ENCODE measurements at places on chromosomes 2 and 18.

DNA sequence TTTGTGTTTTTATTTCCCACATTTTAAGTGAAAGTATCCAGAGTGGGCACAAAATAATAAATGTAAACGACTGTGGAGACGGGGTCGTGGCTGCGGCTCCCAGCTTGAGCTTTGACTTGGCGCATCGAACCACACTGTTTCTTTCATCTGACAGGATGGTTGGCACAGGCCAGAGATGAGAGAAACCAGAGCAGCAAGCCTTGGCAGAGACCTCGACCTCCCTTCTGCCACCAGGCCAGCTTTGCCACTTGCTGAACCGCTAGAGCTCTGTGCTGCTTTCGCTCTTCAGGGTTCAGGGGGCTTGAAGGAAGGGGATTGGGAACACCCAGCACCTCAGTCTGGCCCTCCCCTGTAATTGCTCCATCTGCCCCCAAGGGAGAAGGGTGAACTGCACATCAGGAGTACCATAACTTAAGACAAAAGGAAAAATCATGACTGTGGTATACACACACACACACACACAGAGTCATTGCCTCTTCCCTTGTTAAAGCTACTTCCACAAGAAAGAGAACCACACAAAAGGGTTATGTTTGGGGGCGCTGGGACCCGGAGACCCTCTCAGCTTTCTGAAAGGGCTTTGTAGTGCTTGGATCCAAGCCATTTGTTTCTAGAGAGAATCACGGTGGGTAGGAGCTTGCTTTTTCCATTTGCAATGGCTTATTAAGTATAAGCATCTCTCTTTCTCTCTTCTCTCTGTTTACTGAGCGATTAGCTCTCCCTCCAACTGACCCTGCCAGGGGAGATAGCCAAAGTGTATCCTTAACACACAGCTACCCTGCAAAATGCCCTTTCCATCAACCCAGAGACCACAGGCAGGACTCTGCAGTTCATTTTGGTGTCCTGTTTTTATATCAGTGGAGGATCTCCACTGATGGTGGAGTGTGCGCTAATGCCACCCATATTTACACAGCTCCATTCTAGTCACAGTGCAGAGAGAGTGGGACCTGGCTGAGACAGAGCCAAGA lies 23.0 kb downstream of the POU3F3 start:
- no peak for DNase-seq

DNA sequence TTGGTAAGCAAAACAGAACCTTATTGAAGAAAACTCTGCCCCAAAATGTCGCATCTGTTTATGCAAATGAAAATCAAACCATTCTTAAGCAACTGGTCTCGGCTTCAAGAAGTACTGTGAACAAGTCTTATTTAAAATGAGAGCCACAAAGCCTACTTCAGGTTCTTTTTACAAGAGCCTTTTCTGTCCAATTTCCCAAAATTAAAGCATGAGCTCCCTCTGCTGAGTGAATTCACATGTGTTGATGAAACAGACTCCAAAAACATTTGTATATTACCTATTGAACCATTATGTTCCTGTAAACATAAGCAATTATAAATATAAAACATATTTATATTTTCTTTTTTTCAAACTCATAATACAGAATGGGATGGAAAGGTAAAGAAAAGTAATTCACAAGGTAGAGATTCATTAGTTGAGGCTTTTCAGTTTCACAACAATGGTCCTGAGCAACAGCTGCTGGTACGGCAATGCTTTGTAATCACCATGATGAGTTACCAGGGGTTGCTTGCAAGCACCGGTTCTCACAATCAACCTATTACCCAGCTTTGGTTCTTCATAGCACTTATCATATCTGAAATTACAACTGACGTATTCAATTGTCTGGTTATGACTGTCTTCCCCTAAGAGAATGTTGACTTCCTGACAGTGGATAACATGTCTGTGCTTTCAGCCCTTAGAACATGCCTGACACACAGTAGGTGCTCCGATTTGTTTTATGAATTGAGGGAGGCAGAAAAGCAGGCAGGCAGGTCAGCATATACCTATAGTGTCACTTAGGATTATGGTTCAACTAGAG lies 108.4 kb upstream of the BZW1 start:
- DNase-seq = peak; percentile 60

GRCh38 chr2:62145478-62146100 lies 50.3 kb upstream of the B3GNT2 start:
- DNase-seq = no peak

GRCh38 chr2:74278176-74278575 lies 65.0 kb downstream of the SLC4A5 start:
- no peak for DNase-seq

DNA sequence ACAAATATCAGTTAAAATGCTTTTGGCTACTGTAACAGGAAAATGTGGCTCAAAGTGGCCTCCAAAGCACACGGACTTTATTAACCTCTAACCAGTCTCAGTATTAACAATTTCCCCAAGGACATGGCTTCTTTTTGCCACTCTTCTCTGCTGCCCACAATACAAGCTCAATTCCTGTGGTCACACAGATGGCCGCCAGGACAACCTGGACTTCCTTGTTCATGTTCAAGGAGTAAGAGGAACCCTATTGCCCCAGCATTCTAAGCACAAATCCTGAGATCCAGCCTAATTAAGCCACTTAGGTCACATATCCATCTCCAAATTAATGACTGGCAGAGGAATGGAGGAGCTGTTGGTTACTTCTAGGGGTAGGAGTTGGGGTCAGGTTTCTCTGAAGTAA lies 38.2 kb downstream of the AOX1 start:
- no peak for DNase-seq

GRCh38 chr2:152504618-152505017 lies 169.6 kb downstream of the FMNL2 start:
- DNase-seq = no peak

GRCh38 chr2:42918671-42919318 lies 126.4 kb upstream of the HAAO start:
- no peak for DNase-seq

- DNase-seq = peak; percentile 56
Observed at GRCh38 chr2:213246497-213247281, 37.6 kb upstream of the SPAG16 start.
